Activated gamma-delta T cell (primary cell): ENCODE measurements at places on chromosomes 2 and 18.

DNA sequence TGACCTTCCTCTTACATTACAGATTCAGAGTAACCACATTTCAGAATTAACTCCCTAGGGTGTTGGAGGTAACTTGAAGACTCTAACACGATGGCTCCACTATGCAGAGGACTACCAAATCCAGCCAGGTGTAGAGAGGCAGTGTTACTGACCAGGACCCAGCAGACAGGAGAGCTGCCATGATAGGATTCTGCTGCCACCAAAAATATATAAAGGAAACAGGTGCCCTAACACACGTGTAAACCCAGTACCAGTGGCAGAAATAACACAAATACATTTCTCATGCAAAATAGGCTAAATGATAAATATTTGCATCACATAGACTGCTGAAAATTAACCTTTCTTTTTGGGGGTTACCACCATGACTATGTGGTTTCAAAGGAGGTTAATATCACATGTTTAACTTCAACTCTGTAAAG is 7.0 kb downstream of the ZBTB14 start:
- no peak for DNase-seq

GRCh38 chr2:179428649-179429048 is 164.0 kb upstream of the SESTD1 start:
- no peak for DNase-seq

- no peak for DNase-seq
Observed at GRCh38 chr2:99389371-99389770, 52.2 kb downstream of the EIF5B start.

DNA sequence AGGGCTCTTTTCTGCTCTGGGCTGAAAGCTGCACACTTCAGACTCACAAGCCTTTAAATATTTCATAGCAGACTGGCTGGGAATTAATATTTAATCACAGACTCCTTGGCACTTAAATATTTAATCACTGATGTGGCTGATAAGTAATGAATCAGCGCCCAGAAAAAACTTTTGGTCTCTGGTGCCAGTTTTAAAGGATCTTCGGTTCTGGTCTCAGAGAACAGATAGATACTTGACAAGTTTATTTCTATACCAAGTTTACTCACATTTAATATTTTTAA is 201.2 kb downstream of the MYCN start:
- DNase-seq = no peak

DNA sequence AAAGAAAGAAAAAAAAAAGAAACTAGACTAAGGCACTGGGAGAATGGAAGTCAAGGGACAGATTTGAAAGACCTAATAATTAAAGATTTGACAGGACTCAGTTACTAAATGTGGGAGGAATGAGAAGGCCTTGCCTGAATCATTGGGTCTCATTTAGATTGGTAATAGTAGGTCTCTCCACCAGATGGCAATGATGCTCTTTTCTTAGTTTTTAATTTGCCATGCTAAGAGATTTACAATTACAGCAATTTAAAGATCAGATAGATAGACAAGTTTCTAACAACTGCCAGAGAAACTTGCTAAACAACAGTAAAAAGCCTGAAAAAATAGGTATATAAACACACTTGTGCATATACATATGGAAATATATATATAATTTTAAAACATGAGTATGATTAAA is 153.0 kb downstream of the TMEM247 start:
- no peak for DNase-seq

DNA sequence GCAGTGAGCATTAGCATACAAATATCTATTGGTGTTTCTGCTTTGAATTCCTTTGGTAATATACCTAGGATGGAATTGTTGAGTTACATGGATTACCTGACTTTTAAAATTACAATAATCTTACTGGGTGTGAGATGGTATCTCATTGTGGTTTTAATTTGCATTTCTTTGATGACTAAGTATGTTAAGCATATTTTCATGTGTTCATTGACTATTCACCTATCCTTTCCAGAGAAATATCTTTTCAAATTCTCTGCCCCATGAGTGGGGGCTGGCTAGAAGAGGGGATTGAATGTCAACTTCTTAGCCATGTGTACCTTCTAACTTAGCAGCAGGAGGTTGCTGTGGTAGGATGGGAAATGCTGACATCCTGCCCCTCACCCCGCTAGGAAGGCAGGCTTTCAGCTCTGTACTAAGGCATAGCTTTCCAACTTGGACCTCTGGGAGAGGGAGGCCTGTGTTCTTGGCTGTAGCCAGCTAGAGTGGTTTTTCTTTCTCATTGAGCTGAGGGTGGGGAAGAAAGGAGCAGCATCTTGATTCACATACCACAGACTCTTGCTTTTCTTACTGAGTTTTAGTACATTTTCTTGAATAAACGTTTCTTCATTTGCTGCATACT is 63.3 kb upstream of the TTC27 start:
- DNase-seq = no peak

GRCh38 chr2:7633566-7634153 is 716.4 kb downstream of the RNF144A start:
- DNase-seq = no peak

- no peak for DNase-seq
Observed at GRCh38 chr2:216557413-216557812, 58.8 kb downstream of the RPL37A start.

DNA sequence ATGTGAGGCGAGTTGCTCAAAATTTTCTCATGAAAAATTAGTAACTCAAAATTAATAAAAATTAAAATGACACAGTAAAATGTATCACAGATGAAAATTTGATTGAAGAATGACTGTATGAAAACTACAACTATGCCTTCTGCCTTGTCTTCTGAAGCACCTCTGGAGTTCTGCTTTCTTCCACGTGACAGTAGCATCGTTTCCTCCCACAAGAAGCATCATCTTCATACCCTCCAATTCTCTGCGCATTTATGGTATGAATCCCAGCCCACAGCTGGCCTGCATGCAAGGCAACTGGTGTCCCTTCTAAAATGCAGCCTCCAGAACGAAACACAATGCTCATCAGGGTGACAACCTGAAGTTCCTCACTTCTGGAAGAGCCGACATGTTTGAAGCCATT is 189.9 kb downstream of the MYO1B start:
- no peak for DNase-seq

- no peak for DNase-seq
Observed at GRCh38 chr2:153307223-153307622, 171.3 kb downstream of the RPRM start.

- DNase-seq = no peak
Observed at GRCh38 chr2:19235308-19235707, 123.1 kb downstream of the OSR1 start.

DNA sequence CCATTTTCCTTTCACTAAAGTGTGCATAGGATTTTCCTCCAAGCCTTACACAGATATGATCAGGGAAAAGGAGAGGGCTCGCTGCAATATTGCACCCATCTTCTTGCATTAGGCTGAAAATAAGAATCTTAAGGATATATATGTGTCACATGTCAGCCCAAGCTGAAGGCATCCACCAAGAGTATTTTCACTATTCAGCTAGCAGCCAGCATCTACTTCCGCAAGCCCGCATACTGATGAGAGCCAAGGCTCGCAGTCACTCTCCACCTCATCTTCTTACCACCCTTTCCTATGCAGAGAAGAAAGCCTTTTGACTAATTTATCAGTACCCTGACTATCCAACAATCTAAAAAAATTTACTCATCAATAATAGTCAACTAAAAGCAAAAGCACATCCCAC is 6.1 kb downstream of the TMEM163 start:
- no peak for DNase-seq

- no peak for DNase-seq
Observed at GRCh38 chr18:3350566-3351527, 88.9 kb downstream of the MYL12B start.

- DNase-seq = no peak
Observed at GRCh38 chr2:233140978-233141377, 80.8 kb downstream of the INPP5D start.

DNA sequence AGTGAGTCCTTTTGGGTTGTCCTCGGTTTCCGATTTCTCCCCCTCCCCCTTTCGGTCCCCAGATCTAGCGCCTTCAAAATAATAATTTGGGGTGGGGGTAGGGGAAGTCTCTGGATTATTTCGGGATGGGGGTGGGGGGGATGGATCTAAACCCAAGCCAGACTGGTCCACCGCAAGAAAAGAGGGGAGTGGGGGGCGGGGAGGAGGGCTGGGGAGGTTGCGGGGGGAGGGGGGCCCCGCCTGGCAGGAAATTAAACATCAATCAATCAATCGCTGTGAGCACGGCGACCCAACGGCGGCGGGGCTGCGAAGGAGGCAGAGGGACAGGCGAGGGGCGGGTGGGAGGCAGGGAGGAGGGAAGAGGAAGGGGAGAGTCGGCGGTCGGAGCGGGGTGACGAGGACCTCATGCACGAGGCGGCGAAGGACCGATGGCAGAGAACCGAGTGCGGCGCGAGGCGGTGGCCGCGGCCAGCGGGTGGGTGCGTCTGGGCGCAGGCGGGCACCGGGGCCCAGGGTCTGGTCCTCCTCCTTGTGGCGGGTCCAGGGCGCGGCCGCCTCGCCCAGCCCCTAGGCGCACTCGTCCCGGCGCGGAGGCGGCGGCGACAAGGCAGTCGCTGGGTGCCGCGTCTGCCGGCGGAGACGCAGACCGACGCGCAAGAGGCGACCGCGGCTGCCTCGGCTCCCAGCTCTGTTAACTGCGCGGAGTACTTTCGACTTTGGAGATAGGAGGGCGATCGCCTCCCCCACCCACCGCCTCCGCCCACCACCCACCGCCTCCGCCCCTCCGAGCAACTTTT is 468 bp upstream of the SATB2 start:
- no peak for DNase-seq

DNA sequence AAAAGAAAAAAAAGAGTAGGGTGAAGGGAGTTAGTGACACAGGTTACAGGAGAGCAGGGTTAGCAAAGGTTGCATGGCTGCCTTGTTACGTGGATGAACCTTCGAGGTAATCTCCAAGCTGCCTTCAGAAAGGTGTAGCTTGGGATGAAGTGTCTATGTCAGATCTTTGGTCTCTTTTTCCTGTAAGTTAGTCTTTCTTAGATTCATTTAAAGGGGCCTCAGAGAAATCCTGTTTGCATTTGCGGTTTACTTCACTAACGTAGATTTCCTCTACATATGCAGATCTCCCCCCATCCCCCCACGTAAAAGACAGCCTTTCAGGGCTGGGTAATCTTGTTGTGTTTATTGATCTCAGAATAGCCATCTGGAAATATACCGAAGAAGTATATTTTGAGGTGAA is 83.7 kb downstream of the MTA3 start:
- DNase-seq = no peak

- no peak for DNase-seq
Observed at GRCh38 chr2:41912776-41913175, 135.0 kb upstream of the PKDCC start.

GRCh38 chr2:114926303-114926702 is 483.9 kb downstream of the DPP10 start:
- no peak for DNase-seq

DNA sequence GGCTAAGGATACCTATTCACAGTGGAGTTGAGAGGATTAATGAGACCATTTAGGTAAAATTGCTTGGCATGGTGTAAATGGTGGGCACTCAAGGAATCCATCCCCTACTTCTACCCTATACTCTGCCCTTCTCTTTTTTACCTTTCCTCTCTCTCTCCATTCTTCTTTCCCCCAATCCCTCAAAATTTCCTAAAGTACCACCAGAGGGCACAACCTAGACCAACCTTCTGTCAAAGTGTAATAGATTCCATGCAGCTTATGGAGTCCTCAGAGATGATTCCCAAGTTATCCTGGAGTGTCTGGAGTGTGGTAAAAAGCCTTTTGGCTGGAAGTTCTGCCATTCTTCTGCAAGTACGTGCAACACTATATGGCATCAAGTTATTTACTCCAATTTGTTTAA is 33.0 kb upstream of the CCDC195 start:
- no peak for DNase-seq

- DNase-seq = no peak
Observed at GRCh38 chr2:173690349-173690748, 274.8 kb downstream of the SP3 start.

DNA sequence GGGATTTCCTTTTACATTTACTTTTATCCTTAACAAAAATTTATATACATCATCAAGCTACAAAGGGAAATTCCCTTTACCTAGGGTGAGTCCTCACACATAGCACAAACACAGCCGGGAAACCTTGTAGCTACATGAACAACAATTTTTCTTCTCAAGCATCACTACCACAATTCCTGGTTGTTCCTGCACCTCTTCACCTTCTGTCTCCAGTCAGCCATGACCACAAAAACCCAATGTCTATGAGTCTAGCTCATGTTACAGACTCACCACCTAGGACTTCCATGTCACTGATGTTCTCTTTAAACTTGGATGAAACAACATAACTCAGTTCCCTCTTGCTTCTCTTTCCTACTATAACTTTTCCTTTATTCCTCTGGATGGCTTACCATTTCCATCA is 460.4 kb downstream of the MBD2 start:
- DNase-seq = no peak

DNA sequence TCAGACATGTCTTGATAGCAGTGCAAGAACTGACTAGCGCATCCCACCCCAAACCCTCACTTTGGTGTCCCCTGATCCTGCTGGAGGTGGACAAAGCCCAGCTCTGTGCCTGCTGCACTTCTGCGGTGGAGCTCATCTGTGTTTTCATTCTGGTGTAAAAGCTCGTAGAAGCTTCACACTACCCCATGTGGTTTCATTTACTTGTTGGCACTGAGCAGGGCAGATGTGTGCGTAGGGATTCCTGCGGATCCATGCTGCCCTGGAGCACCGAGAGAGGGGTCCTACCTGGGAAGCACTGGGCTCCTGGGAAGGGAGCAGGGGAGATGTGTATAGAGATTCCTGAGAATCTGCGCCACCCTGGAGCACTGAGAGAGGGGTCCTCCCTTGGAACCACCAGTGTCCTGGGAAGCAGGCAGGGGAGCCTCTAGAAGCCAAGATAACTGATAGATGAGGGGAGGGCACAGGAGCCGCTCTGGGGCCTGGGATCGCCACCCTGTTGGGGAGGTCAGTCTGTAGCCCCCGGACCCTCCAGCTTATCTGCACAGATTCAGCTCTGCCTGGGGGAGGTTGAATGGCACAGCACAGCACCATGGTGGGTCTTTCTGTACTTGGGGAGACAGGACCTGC is 106.9 kb upstream of the OTOS start:
- no peak for DNase-seq

GRCh38 chr2:234147335-234147861 is 96.9 kb downstream of the SPP2 start:
- no peak for DNase-seq

- no peak for DNase-seq
Observed at GRCh38 chr2:162258169-162258568, 14.9 kb upstream of the FAP start.

- no peak for DNase-seq
Observed at GRCh38 chr2:305366-305765, 17.5 kb upstream of the ALKAL2 start.
